ENCODE measurements at places on chromosomes 11 and 22.

- DNase-seq: no peak
Observed at GRCh38 chr22:39943953-39944872, 16.0 kb upstream of the TMA7B start.

GRCh38 chr11:65132238-65132987, 1.9 kb downstream of the SYVN1 start:
- no peak for DNase-seq

DNA sequence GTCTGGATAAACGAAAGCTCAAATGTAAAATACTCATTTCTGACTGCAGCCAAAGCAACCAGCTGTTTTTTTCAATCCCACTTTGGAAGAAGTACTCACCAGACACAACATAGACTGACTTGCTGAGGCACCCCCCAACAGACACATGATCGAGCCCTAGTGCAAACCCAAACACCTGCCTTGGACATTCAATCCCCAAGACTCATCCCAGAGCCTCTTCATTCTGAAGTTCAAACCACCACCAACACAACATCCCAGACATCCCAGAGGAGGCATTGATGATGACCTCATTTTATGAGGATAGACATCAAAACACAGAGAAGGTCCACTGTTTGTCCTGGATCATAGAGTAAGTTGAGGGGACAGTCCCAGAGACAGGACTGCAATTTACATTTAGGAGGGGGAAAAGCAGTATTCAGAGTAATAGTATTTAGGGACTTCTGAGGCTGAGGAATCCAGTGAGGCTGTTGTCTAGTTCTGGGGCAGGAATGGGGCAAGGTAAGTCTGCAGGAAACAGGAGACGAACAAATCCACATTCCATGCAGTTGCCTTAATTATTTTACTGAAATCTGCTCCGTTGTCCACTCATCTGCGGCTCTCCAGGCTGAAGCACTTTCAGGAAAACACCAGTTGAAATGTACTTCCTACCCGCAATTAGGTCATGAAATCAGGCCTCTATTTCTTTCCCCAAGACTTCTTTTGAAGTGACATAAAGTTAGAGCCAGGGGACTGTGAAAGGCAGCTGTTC, 54.8 kb downstream of the CLPB start:
- DNase-seq: no peak

GRCh38 chr11:117962826-117963225, 23.4 kb upstream of the IL10RA start:
- DNase-seq: no peak

- no peak for DNase-seq
Observed at GRCh38 chr11:128513915-128514681, 73.3 kb downstream of the ETS1 start.
